ENCODE measurements at places on chromosomes 6 and 20. TPM values are rescaled to one million over a fixed set of nuclear protein-coding genes. Genes with fewer than 3 reads are reported as not detected.

The MAPK13 gene
- total RNA-seq, result 58.5 TPM

The DYNLT2 gene
- 4.3 TPM for total RNA-seq

GRCh38 chr20:22944062-22944461, 91.0 kb upstream of the SSTR4 start:
- no peaks in the 10 kb centered on the region for H3K36me3 ChIP-seq
- H3K27me3 ChIP-seq, result no peaks in the 10 kb centered on the region
- DNase-seq, result no peak
- no peak overlapping the region for H3K4me3 ChIP-seq

DNA sequence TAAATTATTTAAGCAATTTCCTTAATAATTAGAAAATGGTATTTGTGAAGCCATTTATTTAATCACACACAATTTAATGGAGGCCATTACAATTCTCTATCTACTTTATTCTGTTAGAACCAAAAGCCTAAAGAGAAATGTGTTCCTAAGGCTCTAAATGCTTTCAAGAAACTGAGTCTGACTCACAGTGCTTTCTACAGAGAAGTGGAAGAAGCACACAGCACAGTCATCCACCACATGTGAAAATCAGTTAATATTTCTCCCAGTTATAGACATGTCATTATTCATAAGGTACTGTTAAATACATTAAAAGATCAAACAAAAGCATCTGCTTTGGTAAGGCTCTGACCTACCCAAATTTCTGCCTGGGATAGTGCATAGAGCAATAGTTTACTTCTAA, 214.4 kb downstream of the ALDH8A1 start:
- H3K36me3 ChIP-seq, result no peaks in the 10 kb centered on the region
- H3K4me3 ChIP-seq, result no peak overlapping the region
- no peaks in the 10 kb centered on the region for H3K4me1 ChIP-seq

The TINAG gene
- total RNA-seq, result not detected

GRCh38 chr6:159887761-159888160, 3.0 kb upstream of the MAS1 start:
- H3K4me1 ChIP-seq, result no peaks in the 10 kb centered on the region
- H3K27ac ChIP-seq, result no peak overlapping the region
- no peak overlapping the region for H3K4me3 ChIP-seq
- DNase-seq, result no peak
- peaks cover 46% of the 10 kb centered on the region for H3K27me3 ChIP-seq

DNA sequence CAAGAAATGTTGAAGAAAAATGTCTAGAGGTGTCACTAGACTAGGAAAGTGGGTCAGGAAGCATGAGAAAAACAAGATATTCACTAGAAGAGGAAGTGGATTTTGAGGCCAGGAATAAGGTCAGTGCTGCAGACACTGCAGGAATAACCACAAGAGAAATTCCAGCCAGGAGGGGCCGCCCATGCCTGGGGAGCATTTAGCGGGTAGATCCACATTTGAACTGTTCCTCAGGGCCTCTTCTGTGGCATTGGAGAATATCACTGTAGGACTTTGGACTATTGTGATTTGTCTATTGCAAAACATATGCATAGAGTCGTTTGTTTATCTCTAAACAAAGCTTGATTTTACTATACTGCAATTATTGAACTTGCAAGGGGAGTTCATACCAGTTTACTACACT, 49.6 kb upstream of the CCDC28A start:
- H3K36me3 ChIP-seq, result no peaks in the 10 kb centered on the region
- DNase-seq, result no peak
- H3K4me3 ChIP-seq, result no peak overlapping the region
- H3K4me1 ChIP-seq, result no peaks in the 10 kb centered on the region
- H3K27ac ChIP-seq, result no peak overlapping the region
- no peaks in the 10 kb centered on the region for H3K27me3 ChIP-seq

The C6orf58 gene
- not detected for total RNA-seq

The FRK gene
- not detected for total RNA-seq

GRCh38 chr6:139736325-139736906, 362.0 kb upstream of the CITED2 start:
- H3K4me3 ChIP-seq, result no peak overlapping the region
- H3K4me1 ChIP-seq, result no peaks in the 10 kb centered on the region
- no peak overlapping the region for H3K27ac ChIP-seq
- DNase-seq, result no peak
- H3K27me3 ChIP-seq, result no peaks in the 10 kb centered on the region
- no peaks in the 10 kb centered on the region for H3K36me3 ChIP-seq

The SGK2 gene
- total RNA-seq, result 0.64 TPM

The ARFGEF3 gene
- total RNA-seq, result not detected

GRCh38 chr6:161374971-161375873, 101.4 kb upstream of the AGPAT4 start:
- DNase-seq, result no peak
- peaks cover 5% of the 10 kb centered on the region for H3K4me1 ChIP-seq
- H3K36me3 ChIP-seq, result no peaks in the 10 kb centered on the region
- no peak overlapping the region for H3K27ac ChIP-seq

GRCh38 chr6:133478673-133479072, 237.5 kb downstream of the EYA4 start:
- no peaks in the 10 kb centered on the region for H3K27me3 ChIP-seq
- no peaks in the 10 kb centered on the region for H3K36me3 ChIP-seq

GRCh38 chr20:63431944-63432343, 40.5 kb downstream of the KCNQ2 start:
- no peaks in the 10 kb centered on the region for H3K27me3 ChIP-seq
- peaks cover 11% of the 10 kb centered on the region for H3K4me1 ChIP-seq
- DNase-seq, result no peak
- H3K4me3 ChIP-seq, result no peak overlapping the region
- H3K36me3 ChIP-seq, result no peaks in the 10 kb centered on the region
- H3K27ac ChIP-seq, result no peak overlapping the region

The HMGCLL1 gene
- not detected for total RNA-seq

DNA sequence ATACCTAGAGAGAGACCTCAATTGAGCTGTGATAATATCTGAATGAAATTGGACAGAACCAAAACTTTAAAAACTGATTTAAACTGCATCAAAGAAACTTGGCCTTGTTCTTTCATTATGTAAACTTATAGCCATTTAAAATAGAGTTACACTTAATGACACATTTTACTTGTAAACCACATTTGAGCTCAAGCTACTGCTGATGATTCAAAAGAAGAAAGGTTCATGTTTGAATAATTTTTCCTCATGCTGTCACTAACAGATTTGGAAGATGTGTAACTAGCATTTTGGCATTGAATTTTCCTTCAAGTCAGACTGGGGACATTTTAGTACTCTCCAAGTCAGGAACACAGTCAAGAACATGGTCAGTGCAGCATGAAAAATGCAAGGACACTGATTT, 26.9 kb downstream of the POPDC3 start:
- no peaks in the 10 kb centered on the region for H3K36me3 ChIP-seq
- H3K4me1 ChIP-seq, result no peaks in the 10 kb centered on the region
- H3K4me3 ChIP-seq, result no peak overlapping the region
- DNase-seq, result no peak

GRCh38 chr20:47498606-47499005, 3.1 kb upstream of the NCOA3 start:
- no peak overlapping the region for H3K27ac ChIP-seq
- H3K4me1 ChIP-seq, result peaks cover 17% of the 10 kb centered on the region
- no peak for DNase-seq
- no peaks in the 10 kb centered on the region for H3K27me3 ChIP-seq
- no peaks in the 10 kb centered on the region for H3K36me3 ChIP-seq

DNA sequence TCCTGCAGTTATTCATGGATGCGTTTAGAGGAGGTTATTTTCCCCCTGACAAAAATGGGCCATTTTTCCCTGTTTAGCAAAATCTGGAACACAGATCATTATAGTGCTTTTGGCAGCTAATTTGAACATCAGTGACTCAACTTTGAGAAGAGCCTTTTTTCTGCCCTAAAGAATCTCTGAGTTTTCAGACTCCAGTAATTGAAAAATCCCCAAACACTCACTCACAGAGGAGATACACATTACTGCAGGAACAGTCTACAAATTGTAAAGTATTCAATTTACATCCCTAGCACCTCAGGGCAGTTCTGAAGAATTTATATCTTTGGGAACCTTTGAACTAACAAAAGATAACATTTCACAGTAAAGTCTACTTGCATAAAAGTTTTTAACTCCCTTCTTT, 966.6 kb upstream of the SLC35B3 start:
- H3K27ac ChIP-seq, result no peak overlapping the region
- no peaks in the 10 kb centered on the region for H3K36me3 ChIP-seq
- no peak overlapping the region for H3K4me3 ChIP-seq
- DNase-seq, result no peak

The MAFB gene
- 3.3 TPM for total RNA-seq

DNA sequence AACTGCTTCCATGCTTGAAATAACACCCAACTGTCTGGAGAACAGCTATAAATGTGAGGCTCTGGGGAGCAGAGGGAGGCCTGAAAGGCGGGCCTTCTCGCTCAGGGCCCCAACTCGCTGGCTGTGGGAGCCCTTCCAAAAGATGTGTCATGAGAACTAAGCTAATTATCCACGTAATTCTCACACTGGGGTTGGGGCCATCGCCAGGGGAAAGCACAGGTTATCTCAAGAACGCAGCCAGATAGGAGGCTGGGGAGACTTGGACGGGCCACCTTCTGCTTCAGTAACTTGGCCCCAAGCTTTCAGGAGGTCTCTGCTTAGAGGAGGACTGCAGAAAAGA, 1.6 kb downstream of the PXDC1 start:
- peaks cover 44% of the 10 kb centered on the region for H3K27me3 ChIP-seq
- DNase-seq, result no peak
- H3K4me1 ChIP-seq, result peaks cover 18% of the 10 kb centered on the region
- no peaks in the 10 kb centered on the region for H3K36me3 ChIP-seq

- H3K27me3 ChIP-seq, result no peaks in the 10 kb centered on the region
- H3K4me1 ChIP-seq, result peaks cover 27% of the 10 kb centered on the region
- no peak for DNase-seq
- no peak overlapping the region for H3K27ac ChIP-seq
Measured at GRCh38 chr6:14713966-14714631, 531.8 kb upstream of the JARID2 start.

DNA sequence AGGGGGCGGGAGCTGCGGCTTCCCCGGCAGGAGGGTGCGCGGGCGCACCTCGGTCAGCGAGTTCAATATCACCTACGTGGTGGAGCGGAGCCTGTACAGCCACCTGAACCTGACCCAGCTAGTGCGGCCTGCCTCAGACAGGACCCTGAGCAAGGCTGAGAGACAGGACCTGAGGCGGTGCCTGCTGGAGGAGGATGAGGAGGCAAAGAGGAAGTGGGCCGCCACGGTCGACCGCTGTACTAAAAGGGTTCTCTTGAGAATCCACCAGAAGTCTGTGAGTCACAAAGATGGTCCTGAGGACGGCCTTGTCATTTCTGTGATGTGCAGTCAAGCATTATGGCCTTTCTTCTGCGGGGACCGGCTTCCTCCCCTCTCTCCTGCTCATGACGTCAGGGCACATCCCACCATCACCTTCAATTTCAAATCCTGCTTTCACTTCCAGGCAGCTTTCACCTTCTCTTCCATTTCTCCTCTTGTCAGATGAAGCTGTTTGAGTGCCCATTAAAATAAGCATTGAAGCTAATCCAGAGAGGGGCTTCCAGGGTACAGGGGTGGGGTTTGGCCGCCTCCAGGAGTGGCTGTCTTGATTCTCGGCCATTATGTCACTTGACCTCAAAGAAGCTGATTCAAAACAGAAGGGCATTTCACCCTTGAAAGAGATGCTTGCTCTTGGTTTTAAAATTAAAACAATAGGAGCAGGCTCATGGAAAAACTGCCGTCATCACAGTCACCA, 177.6 kb downstream of the SASH1 start:
- H3K4me1 ChIP-seq, result peaks cover 3% of the 10 kb centered on the region
- DNase-seq, result no peak
- no peaks in the 10 kb centered on the region for H3K27me3 ChIP-seq
- H3K36me3 ChIP-seq, result no peaks in the 10 kb centered on the region
- H3K4me3 ChIP-seq, result no peak overlapping the region

GRCh38 chr20:32442630-32443373, 84.7 kb downstream of the ASXL1 start:
- H3K27me3 ChIP-seq, result no peaks in the 10 kb centered on the region
- DNase-seq, result no peak
- no peak overlapping the region for H3K4me3 ChIP-seq
- H3K27ac ChIP-seq, result no peak overlapping the region

The TSHZ2 gene
- 26.1 TPM for total RNA-seq

The BTN1A1 gene
- total RNA-seq, result not detected

The SERPINB1 gene
- 58.3 TPM for total RNA-seq

GRCh38 chr6:97085772-97086171, 161.2 kb downstream of the KLHL32 start:
- H3K4me3 ChIP-seq, result no peak overlapping the region
- no peak overlapping the region for H3K27ac ChIP-seq
- no peaks in the 10 kb centered on the region for H3K4me1 ChIP-seq
- H3K27me3 ChIP-seq, result no peaks in the 10 kb centered on the region
